GM04504 (cell line): ENCODE measurements at places on chromosomes 3 and 15.

DNA sequence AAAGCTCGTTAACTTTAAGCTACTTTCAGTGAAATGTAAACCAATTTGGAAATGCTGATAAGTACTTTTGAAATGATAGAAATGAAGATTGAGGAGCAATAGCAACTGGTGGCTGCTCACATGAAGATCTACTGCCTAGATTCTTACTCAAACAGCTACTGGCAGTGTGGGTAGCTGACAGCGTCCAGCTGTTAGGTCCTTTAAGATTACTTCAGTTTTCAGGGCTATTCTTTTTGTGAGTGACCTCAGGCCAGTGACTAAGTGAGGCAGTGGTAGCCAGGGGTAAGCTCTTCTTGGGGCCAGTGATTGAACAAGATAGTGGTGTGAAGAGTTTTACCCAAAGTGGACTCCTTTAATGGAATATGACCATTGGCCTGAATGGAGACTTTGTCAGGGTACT, 41.3 kb downstream of the NECTIN3 start:
- DNase-seq: no peak

DNA sequence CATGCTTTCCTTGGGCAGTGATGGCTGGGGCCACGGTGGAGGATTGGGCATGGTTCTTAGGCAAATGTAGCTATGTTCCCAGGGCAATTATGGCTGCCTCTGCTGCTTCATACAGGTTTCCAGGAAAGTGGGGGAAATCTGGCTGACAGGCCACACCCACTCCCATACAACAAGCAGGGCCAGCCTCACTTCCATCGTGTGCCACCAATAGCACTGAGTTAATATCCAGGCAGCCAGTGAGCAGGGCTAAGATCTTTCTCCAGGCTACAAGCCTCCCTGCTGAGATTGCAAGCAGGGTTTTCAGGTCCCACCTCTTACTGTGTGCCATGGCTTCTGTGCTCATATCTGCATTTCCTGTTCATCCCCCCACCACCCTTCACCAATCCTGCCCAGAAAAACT, 1291.9 kb downstream of the SI start:
- DNase-seq: no peak

DNA sequence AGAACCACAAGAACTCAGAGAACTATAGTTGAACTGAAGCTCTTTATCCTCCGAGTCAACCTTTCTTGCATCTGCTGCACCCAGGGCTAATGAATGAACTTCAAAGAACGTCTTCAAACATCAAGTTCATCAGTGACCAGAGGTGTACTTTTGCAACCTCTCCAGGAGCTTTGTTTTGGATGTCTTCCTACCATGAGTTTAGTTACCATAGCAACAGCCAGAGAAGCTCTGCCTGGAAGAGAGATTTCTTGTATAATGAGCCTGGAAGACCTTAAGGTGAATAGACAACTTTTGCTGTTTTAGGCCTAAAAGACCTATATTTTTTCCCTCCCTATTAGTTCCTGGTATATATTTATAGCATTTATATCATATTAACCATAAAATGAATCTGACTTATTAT, 9.1 kb downstream of the ACTC1 start:
- DNase-seq: no peak

DNA sequence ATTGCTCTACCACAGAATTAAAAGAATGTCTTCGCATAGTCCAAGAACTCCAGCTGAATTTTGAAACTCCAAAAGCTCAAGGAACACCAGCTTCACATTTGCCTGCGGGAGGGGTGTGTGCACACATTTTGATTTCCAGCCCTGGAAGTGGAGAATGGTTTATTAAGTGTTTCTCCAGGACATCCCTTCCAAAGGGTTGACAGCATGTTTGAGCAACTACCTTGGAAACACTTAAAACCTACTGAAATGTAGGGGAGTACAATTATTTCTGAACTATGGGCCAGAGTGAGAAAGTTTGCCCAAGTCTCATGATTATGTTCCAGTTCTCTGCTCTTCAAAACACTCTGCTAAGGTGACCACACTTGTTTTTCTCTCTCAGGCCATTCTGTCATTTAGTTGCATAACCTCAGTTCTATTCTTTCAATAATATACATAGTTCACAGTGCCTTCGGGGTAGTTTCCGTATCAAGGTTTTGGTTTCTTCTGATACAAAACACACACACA, 7.9 kb downstream of the ACP3 start:
- DNase-seq: no peak

DNA sequence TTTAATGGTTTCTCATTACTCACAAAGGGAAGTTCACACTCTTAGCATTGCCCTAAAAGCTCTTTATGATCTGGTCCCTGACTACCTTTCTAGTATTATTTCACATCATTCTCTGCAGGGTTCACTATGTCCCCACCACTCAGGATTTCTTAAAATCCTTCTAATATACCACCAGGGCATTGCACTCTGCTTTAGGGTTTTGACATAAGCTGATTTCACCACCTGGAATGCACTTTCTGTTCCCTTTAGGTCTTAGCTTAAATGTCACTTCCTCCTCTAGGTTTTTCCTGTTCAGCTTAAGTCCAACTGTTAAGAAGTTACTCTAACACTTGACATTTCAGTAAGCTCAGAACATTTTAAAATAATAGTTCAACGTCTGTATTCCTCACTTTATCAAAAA, 81.7 kb downstream of the HCN4 start:
- DNase-seq: no peak

DNA sequence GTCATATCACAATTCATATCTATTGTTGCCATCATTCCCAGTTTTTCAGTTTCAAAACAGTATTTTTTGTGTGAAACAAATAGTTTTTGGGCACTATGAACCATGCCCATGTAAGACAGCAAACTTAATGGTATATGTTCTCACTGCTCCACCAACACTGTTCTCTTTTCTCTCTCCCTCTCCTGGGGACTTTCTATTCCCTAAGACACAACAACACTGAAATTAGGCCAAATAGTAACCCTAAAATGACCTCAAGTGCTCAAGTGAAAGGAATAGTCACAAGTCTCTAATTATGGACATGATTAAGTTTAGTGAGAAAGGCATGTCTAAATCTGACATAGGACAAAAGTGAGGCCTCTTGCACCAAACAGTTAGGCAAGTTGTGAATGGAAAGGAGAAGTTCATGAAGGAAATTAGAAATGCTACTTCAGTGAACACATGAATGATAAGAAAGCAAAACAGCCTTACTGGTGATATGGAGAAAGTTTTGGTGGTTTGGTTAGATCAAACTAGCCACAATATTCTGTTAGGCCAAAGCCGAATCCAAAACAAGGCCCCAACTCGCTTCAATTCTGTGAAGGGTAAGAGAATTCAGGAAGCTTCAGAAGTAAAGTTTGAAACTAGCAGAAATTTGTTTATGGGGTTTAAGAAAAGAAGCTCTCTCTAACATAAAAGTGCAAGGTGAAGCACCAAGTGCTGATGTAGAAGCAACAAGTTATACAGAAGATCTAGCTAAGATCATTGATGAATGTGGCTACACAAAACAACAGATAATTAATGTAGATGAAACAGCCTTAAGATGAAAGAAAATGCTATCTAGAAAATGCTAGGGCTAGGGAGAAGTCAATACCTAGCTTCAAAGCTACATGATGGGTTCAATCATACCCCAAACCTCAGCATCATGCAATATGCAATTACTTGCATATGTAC, 104.2 kb downstream of the CBLB start:
- no peak for DNase-seq
